ENCODE measurements at places on chromosomes 4 and X. TPM values are rescaled to one million over a fixed set of nuclear protein-coding genes. Genes with fewer than 3 reads are reported as not detected.

DNA sequence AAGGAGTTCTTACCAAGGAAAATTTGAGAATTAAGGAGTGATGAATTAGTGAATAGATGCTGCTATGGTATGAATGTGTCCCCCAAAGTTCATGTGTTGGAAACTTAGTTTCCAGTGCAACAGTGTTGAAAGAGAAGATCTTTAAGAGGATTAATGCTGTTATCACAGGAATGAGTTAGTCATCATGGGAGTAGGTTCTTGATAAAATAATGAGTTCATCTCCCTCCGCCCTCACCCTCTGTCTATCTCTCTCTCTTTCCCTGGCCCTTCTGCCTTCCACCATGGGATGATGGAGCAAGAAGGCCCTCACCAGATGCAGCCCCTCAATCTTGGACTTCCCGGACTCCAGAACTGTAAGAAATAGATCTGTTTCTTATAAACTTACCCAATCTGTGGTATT lies 38.3 kb upstream of the KLHL8 start:
- no peak for DNase-seq

DNA sequence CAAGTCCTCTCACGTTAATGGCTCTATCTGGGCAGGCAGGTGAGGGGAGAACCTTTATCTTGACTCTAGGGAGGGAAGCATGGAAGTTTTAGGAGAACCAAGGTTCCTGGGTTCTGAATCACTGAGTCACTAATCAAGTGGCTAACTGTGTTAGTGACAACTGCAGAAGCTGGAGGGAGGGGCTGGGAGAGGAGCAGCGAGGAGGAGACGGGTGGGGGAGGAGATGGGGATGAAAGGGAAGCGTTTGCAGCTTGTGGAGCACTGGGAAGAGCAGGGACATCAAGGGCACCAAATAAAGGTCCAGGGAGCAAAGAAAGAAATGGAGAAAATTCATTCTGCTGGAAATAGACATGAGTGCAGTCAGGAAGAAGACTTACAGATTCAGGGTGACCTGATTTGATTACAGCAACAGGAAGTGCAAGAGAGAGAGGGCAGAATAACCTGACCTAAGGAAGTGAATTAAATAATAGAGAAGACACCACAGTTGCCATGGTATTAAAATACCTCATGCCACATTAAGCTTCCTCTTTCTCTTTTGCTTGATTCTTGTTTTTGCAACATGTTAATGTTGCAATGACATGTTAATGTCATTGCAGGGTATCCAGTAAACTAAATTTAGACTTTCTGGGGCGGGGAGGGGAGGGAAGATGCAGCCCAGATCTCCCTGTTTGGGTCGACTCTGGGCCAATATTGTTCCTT lies 4.5 kb upstream of the SETD7 start:
- peak; percentile 87 for DNase-seq

MAGEE1 gene
- 6.7 TPM for total RNA-seq

DNA sequence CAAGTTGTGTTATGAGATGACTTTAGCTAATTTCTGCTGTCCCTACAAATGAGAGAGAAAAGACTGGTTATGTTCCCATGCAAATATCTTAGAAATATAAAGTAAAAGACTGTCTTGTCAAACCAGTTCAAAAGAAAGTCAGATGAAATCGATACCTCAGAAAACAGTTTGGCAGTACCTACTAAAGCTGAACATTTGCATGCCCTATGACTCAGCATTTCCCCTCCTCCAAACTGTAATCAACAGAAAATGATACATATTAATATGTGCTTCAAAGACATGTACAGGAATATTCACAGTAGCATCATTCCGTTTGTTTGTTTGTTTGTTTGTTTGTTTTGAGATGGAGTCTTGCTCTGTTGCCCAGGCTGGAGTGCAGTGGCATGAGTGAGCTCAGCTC lies 90.3 kb downstream of the ARX start:
- DNase-seq: no peak

DNA sequence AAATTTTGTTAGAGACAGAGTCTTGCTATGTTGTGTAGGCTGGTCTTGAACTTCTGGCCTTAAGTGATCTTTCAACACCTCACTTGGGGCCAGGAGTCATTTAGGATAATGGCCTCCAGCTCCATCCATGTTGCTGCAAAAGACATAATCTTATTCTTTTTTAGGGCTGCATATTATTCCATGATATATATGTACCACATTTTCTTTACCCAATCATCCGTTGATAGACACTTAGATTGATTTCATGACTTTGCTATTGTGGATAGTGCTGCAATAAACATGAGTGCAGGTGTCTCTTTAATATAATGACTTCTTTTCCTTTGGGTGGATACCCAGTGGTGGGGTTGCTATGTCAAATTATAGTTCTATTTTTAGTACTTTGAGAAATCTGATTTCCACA lies 140.9 kb upstream of the LCORL start:
- no peak for DNase-seq

- no peak for DNase-seq
Measured at GRCh38 chr4:155599085-155599484, 67.6 kb upstream of the GUCY1A1 start.

DNA sequence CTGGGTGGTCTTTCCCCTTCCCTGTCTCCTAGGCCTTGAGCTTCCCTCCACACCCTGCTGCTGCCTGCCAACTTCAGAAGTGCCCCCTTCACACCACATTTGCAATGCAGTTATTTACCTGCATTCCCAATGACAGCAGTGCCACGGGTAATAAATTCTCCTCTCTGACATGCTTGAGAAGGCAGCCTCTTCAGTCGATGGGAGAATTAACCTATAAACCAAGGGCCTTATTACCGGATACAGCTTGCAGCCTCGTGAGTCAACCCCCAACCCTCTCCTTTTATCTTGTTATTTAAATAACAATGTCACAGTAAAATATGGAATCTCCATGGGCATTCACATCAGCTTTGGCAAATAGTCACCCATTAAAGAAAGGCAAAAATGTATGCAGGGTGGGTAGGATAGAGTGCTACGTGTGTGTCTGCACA lies 34.7 kb upstream of the LGI2 start:
- no peak for DNase-seq

DNA sequence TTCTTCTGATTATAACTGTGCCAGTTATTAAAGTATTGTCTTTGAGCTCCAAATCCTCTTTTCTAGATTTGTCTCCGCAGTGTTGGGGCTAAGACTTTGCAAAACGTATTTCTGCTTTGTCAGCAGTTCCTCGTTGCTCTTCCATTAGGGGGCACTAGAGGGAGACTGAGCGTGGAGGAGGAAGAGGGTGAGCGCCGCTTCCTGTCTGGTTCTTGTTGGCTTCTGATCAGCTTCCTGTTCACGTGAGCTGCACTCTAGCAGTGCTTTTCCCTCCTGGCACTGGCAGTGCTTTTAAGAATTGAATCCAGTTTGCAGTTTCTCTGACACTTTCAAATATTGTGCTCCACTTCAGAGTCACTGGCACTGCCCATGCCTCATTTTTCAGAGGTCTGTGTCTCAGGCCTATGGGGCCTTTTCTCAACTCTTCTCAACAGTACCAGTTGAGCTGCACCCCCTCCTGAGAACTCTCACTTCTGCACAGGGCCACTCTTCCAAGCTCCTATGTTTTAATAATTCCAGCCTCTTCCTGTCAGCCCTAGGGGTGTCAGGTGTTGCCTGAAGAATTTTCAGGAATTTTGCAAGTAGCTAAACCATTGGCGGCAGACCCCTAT lies 54.4 kb upstream of the LCORL start:
- DNase-seq: peak; percentile 41

DNA sequence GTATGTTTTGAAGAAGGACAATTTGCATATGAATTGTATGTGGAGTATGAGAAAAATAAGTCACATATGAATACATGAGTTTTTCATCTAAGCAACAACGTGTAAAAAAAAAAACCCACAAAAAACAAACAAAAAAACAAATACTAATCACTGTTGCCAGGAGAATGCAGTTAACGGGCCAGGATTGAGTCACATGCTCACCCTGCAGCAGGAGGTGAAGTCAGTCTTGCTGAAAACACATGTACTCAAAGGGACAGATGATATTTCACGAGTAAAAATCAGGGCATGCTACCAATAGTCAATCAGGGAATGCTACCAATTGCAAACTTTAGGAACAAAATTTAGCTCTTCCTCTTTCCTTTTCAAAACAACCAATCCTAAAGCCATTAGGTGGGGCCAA lies 10.4 kb upstream of the DCLK2 start:
- DNase-seq: no peak

GRCh38 chrX:6678313-6678712 lies 143.4 kb upstream of the VCX3A start:
- DNase-seq: no peak

- DNase-seq: no peak
Measured at GRCh38 chr4:41487868-41488440, 50.0 kb upstream of the LIMCH1 start.

DNA sequence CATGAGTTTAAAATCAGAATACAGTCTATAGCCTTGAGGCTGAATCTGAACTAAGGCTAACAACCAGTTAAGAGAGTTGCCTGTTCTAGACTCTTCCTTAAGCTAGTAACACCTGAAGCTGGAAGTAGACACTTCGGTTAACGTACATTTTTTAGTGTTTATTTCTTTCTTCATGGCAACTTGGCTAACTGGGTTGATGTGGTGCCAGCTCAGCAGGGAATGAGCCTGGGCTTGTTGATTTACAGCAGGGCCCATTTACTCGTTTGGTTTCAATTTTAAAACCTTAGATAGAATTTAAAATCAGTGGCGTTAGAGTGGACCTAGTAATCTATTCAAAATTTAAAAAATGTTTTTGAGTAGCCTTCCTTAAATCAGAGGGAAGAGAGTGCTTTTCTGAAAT lies 137.6 kb upstream of the ESX1 start:
- DNase-seq: no peak

Data from B cell (primary cell).